ENCODE measurements at places on chromosomes 2 and 18.

- no peak for DNase-seq
Observed at GRCh38 chr2:90645-91312, 44.5 kb upstream of the FAM110C start.

GRCh38 chr2:195647302-195647701 lies 9.7 kb upstream of the SLC39A10 start:
- no peak for DNase-seq

GRCh38 chr2:133523406-133523805 lies 44.9 kb downstream of the NCKAP5 start:
- DNase-seq, result no peak

DNA sequence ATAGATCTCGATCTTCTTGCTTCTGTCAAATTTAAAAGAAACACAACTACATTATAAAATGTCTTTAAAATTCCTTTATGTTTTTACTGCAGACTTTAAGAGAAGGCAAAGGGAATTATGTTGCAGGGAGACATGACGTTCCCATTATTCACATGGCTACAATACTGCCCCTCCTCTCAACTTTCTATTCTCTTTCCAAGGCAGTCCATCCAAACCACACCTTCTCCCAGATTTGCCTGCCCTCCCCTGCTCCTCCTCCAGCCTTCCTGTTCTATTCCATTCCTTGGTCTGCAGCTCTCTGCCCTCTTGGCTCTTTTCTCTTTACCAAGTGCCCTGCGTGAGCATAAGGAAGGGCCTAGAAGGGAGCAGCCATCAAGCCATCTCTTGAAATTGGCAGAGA lies 61.3 kb downstream of the NABP1 start:
- no peak for DNase-seq

DNA sequence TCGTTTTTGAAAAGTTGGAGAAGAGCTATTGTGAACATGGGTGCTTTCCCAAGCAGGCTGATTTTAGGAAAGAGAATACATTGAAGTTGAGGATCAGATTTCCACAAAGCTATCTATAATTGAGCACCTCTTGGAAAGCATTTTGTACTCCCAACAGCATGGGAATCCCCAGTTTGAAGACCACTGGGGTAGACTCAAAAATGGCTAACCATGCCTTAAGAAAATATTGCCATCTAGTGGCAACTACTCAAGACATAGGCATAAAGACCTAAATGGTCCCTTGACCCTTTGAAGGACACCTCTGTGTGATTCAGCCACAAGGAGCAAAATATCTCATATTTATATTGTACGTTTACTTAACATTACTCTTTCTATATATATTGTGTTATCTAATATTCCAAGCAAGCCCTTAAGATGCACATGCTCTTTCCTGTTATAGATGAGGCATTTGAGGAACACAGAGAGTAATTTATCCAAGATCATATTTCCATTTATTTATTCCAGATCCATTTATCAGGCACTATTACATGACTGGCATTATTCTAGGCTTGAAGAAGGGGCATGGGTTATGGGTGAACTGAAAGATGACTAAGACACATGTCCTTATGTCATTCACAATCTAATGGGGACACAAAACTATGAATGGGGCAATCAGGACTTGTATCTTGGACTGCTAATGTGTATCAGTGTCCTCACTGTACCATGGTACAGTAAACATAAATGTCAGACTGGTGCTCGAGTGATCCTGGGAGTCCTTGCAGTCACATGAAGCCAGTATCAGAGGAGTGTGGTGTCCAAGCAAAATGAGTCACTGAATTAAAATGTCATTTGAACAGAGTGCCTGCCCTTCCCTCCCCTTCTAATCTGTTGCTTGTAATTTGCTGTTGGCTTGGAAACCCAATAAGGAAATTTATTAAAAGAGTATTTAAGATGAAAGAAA lies 121.0 kb upstream of the XPO1 start:
- DNase-seq, result peak; percentile 63

GRCh38 chr18:23752796-23753195 lies 63.5 kb downstream of the LAMA3 start:
- DNase-seq, result no peak

- no peak for DNase-seq
Observed at GRCh38 chr2:17076533-17076932, 410.9 kb upstream of the CYRIA start.

- no peak for DNase-seq
Observed at GRCh38 chr18:76451396-76452331, 43.4 kb downstream of the ZNF516 start.

- DNase-seq, result no peak
Observed at GRCh38 chr2:230981704-230982103, 14.2 kb upstream of the SPATA3 start.

DNA sequence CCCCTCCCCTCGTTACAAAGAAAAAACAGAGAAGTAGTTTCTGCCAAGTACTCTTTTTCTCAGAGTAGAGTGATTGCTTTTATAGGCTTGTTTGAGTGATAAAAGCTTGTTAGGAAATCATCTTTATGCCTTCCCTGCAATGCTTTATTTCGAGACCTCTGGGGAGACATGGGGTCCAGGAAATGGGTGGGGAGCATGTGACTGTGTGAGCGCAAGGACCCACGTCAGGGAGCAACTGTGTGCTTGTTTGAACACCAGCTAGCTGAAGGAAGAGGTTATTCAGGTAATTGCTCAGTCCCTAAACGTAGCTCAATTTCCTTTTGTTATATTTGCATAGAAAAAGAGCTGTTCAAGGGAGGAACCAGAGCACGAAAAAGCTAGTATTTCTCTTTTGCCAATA lies 187.3 kb downstream of the FAM210A start:
- DNase-seq, result no peak
